Stimulated activated CD8-positive, alpha-beta memory T cell treated with anti-CD3 and anti-CD28 coated beads, Interleukin-4, amount 100 ng/mL, for 24 hours (primary cell): ENCODE measurements at places on chromosomes 13 and 19.

DNA sequence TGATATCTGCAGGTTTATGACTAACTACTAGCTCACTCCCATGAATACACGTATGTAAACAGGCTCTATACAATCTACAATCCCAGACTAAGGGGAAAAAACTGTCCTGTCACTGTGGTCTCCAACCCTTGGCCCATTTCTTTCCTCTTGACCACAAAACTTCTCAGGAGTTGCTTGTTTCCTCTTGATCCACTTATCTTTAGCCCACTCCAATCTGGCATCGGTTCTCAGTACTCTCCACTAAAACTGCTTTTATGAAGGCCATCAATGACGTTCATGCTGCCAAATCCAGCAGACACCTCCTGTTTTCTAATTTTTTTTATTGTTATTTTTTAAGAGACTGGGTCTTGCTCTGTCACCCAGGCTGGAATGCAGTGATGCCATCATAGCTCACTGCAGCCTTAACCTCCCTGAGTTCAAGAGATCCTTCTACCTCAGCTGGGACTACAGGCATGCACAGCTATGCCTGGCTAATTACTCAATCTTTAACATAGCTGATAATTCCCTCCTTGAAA is 31.9 kb upstream of the USPL1 start:
- DNase-seq = no peak

- no peak for DNase-seq
Observed at GRCh38 chr13:76711550-76712182, 174.5 kb downstream of the KCTD12 start.

DNA sequence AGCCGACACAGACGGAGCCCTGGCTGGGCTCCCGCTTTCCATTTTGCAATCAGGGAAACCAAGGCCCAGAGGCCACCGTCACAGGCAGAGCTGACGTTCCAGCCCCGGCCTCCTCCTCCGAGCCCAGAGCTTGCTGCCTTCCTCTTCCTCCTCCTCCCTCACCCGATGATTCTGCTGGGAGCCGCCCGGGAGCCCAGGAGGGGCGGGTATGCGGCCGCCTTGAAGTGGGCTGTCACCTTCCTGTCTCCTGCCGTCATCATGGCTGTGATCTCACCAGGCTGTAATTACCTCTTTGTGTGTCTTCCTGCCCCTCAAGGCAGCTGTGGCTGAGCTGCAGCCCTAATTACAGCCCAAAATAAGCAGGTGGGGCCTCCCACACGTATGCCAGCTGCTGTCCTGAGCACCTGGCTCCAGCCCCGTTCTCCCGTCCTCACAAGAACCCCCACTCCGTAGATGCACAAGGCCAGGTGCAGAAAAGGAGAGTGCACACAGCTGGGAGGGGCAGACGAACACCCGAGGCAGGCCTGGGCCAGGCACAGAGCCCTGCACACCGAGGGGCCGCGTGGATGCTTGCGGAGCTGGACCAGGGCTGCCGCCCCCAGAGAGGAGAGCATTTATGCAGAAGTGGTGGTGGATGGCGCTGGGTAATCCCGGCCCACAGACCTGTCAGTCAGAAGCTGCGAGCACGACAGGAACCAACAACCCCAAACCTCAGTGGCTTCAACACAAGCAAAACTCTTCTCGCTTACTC is 4.0 kb downstream of the TPGS1 start:
- peak; percentile 59 for DNase-seq

DNA sequence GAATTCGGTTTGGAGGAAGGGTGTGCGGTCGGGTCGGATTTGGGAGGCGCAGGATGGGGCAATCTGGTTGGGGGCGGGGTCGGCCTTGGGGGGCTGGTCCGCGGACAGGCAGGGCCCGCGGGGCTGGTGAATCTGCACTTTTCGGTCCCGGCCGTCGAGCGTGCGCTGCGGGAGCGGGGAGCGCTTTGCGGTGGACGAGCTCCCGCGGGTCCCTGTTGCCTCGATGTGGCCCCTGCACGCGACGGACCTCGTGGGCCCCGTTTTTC is 11.9 kb downstream of the PEAK3 start:
- DNase-seq = no peak

GRCh38 chr13:78658630-78659449 is at the start of gene OBI1:
Gene OBI1 (minus strand): TSS chr13:78659155. CDS start chr13:78659120, 35 bp downstream.
- DNase-seq = peak; percentile 86

DNA sequence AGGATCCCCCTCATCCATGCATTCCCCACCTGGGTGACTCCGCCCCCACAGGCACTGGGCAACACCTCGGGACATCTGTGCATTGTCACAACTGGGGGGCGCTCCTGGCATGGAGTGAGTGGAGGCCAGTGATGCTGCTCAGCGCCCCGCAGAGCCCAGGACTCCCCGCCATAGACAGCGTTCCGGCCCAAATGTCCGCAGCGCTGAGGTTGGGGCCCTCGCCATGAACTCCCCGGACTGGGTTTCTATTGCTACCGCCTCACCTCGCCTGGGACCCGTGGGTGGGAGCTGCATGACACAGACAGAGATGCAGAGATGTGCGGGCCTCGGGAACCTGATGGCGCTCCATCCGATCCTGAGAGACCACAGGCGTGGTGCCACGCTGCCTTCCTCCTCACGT is 4.6 kb downstream of the FZR1 start:
- DNase-seq = no peak

DNA sequence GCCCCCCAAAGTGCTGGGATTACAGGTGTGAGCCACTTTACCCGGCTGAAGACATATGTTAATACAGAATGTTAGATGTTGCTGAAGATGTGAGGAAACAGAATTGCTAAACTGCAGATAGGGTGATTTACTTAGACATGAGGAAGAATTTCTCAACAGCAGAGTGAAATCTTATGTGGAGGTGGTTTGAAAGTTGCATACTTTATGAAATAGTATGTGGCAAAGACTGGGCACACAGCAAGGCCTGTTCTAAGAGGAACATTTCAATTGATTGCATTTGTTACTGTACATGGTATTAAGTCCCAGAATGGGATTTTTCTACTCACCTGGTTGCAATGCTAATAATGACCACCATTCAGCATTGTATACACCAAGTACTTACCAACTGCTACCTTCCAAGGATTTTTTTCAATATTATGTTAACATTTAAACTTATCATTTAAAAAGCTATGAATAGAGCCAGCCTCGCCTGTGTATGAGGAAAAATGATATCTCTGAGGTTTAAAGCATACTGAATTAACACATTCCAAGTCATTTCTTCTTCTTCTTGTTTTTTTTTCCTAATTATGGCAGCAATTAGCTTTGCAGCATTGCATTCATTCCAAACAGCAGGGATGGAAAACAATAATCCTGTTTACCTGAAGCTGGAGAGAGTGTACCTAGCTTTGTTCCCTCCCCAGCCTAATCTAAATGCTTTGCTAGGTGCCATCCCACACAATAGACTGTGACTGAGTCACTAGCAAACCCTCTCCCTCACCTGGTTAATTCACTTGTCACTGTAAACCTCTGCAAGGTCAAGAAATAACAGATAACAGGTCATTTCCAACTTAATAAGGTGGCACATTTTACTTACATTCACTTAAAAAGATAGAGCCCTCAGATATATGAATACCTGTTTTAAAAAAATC is 19.4 kb upstream of the KLF5 start:
- no peak for DNase-seq

GRCh38 chr19:4694211-4694987 is 24.3 kb upstream of the MYDGF start:
- DNase-seq = no peak
